ENCODE measurements at places on chromosomes 1 and 21.
A peak's percentile ranks its signal among the peaks of the same experiment; 100 is the strongest.

GRCh38 chr1:31374511-31375196 is 1.8 kb upstream of the FABP3 start:
- peak; percentile 27 for DNase-seq

DNA sequence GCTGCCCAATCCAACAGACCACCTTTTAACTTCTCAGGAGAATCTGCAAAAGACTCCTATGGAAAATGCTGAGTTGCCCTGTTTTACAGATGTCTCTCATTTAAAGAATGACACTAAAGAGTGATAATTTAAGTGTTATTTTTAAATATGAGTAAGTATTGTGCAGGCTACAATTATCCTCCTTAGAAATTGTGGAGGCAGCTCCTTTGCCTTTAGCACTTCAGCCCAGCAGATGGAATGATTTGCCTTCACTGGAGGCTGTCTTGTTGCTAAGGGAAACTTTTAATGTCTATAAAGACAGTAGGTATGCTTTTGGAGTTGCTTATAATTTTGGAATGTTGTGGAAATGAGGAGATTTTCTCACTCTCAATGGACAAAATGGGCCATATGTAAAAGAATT is 1345.5 kb downstream of the NCAM2 start:
- DNase-seq: no peak

DNA sequence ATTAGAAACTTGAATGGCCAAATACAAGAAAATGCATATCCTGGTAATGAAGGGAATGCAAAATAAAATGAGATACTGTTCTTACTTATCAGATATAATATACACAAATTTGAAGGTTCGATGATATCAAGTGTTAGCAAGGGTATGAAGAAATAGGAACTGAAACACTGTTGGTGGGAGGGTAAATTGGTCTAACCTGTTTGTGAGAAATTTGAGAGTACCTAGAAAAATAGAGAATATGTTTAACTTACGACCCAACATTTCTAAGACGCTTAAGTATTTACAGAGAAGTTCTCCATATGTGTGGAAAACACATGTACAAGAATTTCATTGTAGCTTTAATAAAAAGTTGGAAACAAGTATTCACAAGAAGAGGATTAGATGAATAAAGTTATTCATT is 25.9 kb downstream of the ATG4C start:
- DNase-seq: no peak

- DNase-seq: no peak
These were observed 6.9 kb upstream of the CGN start for GRCh38 chr1:151504252-151504651.

DNA sequence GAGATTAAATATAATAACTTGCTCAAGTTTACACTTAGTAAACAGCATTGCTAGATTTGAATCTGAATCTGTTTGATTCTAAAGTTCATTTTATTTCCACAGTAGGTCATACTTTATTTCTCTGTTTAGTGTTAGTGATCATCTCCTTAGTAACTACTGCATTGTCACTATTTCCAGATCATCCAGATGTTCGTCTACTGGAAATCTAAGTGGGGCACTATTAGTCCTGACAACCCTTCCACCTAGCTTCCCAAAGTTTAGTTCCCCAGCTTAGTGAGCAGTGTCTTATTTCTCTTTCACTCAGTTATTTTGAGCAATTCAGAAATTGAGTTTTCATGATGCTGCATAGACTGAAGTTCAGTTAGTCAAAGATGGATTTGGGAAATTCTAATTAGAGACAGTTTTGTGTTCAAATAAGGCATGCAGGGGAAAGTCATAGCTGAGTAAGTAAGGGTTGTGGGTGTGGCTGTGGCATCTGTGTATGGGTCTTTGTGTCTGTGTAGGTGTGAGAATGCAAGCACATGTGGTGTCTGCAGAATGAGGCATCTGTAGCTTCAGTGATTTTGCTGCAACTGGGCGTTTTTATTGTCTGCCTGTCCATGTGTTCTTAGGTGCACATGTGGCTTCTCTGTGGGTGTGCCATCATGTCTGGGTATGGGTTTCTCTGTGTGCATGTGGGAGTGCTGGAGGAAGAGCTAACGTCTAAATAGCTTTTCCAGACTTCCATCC is 107.3 kb downstream of the NTMT2 start:
- DNase-seq: no peak

DNA sequence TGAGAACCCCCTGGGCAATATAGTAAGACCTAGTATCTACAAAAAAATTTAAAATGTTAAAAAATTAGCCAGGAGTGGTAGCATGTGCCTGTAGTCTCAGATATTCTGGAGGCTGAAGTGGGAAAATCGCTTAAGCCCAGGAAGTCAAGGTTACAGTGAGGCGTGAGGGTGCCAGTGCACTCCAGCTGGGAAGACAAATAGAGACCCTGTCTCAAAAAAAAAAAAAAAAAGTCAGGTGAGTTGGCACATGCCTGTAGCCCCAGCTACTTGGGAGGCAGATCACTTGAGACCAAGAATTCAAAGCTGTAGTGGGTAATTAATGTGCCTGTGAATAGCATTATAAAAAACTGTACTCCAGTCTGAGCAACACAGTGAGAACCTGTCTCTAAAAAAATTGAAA is 4.6 kb downstream of the BECN2 start:
- DNase-seq: no peak

DNA sequence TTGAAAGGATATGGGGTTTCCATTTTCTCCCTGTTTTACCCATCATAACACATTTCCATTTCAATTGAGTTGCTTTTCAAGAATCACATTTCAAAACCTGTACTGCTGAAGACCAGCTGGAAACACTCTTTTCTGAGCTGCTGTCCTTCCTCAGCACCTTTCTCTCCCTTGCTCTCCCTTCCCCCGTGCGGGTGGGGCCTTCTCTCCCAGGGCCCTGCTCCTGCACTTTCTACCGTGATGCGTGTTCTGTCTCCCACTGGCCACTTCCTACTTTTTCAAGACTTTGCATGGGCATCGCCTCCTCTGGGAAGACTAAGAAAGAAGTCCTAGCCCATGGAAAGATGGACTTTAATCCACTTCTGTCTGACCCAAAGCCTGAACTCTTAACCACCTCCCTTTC is 390.4 kb downstream of the PTPRU start:
- no peak for DNase-seq

DNA sequence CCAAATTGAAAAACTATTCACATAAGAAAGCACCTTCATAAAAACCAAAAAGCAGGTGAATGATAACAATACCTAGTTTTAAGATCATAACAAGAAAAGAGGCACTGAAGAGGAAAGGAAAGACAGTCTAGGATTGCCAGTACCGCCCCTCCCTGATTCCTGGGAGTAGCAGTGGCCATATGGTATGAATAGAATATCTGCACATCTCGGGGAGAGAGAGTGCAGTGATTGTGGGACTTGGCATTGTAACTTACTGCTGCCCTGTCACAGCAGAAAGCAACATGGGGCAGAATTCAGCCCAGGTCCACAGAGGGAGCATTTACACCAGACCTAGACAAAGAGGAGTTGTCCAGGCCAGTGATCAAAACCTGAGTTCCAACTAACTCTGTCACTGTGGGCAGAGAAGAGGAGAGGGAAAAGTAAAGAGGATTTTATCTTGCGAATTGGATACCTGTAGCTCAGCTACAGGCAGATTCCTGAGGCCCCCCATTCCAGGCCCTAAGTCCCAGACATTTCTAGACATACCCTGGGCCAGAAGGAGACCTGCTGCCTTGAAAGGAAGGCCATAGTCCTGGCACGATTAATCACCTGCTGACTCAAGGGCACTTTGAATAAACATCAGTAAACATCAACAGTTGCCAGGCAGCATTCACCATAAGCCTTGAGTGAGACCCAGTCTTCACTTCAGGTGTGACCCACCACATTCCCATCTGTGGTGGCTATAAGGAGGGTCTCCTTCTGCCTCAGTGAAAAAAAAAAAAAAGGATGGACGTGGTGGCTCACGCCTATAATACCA is 397.5 kb downstream of the TGFB2 start:
- DNase-seq: no peak
